Motor neuron (in vitro differentiated cells): ENCODE measurements at places on chromosomes 13 and 19. TPM values are rescaled to one million over a fixed set of nuclear protein-coding genes. Genes with fewer than 3 reads are reported as not detected.

Gene ARHGEF1
- 20.7 and 26.5 TPM in 2 replicates for total RNA-seq

Gene ADGRE2
- 0.29 and 0.33 TPM in 2 replicates for total RNA-seq

Gene LRG1
- total RNA-seq, result 0.07 and 0.15 TPM in 2 replicates

Gene EDDM13
- 0.46 TPM in 2 replicates for total RNA-seq

Gene CRX
- total RNA-seq, result 0.22 and 2.9 TPM in 2 replicates

Gene PDCD5
- 244 and 245 TPM in 2 replicates for total RNA-seq

Gene SIGLEC8
- total RNA-seq, result 0.21 TPM in 1 of 2 replicates, not detected in the other

Gene ACER1
- not detected in 2 replicates for total RNA-seq

Gene SIGLECL1
- total RNA-seq, result 0.29 TPM in 1 of 2 replicates, not detected in the other

Gene CEACAM5
- 0.13 and 0.50 TPM in 2 replicates for total RNA-seq

Gene ATP8A2
- total RNA-seq, result 10.4 and 12.8 TPM in 2 replicates

Gene MBD3
- 31.9 and 37.0 TPM in 2 replicates for total RNA-seq

Gene ONECUT3
- 0.29 and 0.59 TPM in 2 replicates for total RNA-seq

Gene ZNF844
- 0.22 and 1.1 TPM in 2 replicates for total RNA-seq

Gene ZNF221
- 9.7 and 11.7 TPM in 2 replicates for total RNA-seq

Gene TEX26
- not detected in 2 replicates for total RNA-seq

Gene SLITRK6
- total RNA-seq, result 1.1 and 2.6 TPM in 2 replicates

Gene ASPDH
- 1.8 and 3.0 TPM in 2 replicates for total RNA-seq

Gene FCHO1
- total RNA-seq, result 2.7 and 3.7 TPM in 2 replicates

Gene ALOX5AP
- 0.50 and 0.93 TPM in 2 replicates for total RNA-seq

Gene NKPD1
- 0.41 and 0.50 TPM in 2 replicates for total RNA-seq

Gene MEF2B
- total RNA-seq, result 0.20 and 0.32 TPM in 2 replicates

Gene FUT6
- 0.96 and 1.4 TPM in 2 replicates for total RNA-seq

Gene ZNF28
- total RNA-seq, result 10.8 and 12.3 TPM in 2 replicates

Gene GGACT
- 2.5 and 4.0 TPM in 2 replicates for total RNA-seq

Gene SPACA4
- 0.49 TPM in 1 of 2 replicates, not detected in the other for total RNA-seq

Gene ZNF284
- 4.2 and 4.6 TPM in 2 replicates for total RNA-seq

Gene DIAPH3
- total RNA-seq, result 1.3 TPM in 2 replicates

Gene NHLRC3
- 16.8 and 18.3 TPM in 2 replicates for total RNA-seq

Gene GRIK5
- 13.2 and 14.3 TPM in 2 replicates for total RNA-seq

Gene KLF1
- total RNA-seq, result 0.18 TPM in 1 of 2 replicates, not detected in the other

Gene SERPINE3
- 0.46 and 0.59 TPM in 2 replicates for total RNA-seq

Gene LAIR1
- total RNA-seq, result 0.55 and 1.2 TPM in 2 replicates

Gene CGB2
- total RNA-seq, result not detected in 2 replicates

Gene CALR3
- total RNA-seq, result not detected in 2 replicates

Gene VSTM2B
- 0.31 and 0.38 TPM in 2 replicates for total RNA-seq

Gene HNRNPL
- 191 and 192 TPM in 2 replicates for total RNA-seq

Gene ANKLE1
- 1.3 and 3.6 TPM in 2 replicates for total RNA-seq

Gene PTPRH
- 22.1 and 22.9 TPM in 2 replicates for total RNA-seq

Gene DLL3
- total RNA-seq, result 0.25 and 0.43 TPM in 2 replicates

Gene ZNF564
- 18.2 and 21.9 TPM in 2 replicates for total RNA-seq

Gene NLRP11
- total RNA-seq, result 0.35 TPM in 1 of 2 replicates, not detected in the other

Gene ATP11A
- 20.0 and 28.5 TPM in 2 replicates for total RNA-seq
